ENCODE measurements at places on chromosomes 13 and 19.

GRCh38 chr13:48188131-48188530 lies 44.9 kb upstream of the ITM2B start:
- no peak for DNase-seq

- DNase-seq = no peak
Measured at GRCh38 chr13:73833325-73834070, 300.7 kb downstream of the KLF12 start.

- DNase-seq = no peak
Measured at GRCh38 chr19:30719189-30719998, 347.2 kb downstream of the ZNF536 start.

GRCh38 chr13:80870186-80870585 lies 529.3 kb upstream of the SPRY2 start:
- no peak for DNase-seq

DNA sequence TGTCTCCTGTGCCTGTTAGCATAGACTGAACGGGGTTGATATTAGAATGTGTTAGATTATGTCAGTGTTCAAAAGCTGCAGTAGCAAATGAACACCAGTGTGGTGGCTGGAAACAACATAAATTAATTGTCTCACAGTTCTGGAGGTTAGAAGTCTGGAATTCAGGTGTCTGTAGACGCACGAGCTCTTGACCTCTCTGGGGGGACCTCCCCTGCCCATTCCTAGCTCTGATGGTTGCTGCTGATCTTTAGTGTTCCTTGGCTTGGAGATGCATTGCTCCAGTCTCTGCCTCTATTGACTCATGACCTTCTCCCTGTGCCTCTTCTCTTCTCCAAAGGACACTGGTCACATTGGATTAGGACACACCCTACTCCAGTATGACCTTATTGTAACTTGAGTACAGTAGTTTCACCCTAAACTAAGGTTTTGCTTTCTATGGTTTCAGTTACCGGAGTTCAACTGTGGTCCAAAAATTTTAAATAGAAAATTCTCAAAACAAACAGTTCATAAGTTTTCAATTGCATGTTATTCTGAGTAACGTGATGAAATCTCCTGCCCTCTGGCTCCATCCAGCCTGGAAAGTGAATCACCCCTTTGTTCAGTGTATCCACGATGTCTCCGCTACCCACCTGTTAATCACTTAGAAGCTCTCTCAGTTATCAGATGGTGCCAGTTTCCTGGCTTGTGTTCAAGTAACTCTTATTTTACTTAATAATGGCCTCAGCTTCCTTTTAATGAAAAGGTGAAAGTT lies 273.2 kb downstream of the MYO16 start:
- no peak for DNase-seq

DNA sequence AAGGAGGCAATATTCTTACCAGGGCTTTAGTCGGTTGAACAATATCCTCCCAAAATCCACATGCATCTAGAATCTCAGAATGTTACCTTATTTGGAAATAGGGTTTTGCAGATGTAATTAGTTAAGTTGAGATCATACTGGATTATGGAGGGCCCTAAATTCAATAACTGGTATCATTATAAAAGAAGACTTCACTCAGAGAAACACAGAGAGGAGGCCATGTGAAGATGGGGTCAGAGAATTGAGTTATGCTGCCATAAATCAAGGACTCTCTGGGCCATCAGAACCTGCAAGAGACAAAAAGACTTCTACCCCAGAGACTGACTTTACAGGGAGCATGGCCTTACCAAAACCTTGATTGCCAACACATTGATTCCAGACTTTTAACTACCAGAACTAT lies 1611.1 kb downstream of the SLITRK5 start:
- no peak for DNase-seq

DNA sequence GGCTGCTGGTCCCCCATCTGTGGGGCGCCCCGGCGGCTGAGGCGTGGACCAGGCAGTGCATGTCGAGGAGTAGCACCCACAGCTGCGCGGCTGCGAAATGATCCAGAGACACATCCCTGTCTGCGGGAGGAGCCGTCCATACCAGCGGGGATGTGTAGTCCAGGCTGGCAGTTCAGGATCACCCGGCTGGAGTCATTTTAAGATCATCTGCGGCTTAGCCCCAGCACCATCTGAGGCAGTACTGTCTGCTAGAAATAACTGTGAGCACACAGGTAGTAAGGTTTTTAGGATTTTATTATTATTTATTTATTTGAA lies 3.1 kb downstream of the ADAT3 start:
- no peak for DNase-seq

DNA sequence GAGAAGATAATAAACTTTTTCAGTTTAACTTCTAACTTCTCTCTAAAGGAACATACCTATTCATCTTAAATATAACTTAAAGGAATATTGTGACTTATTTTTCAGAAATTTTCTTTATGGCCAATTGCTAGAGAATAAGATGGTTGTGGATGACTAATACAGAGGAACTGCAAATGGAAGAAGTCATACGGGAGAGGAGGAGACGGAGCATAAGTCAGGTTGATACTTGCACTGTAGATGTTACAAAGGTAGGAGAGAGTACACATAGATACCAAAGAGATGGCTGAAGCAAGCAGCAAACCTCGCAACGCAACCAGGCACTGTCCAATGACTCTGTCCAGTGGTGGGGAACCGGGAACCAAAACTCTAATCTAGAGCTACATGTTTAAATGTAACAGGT lies 963.4 kb downstream of the PCDH9 start:
- DNase-seq = no peak

GRCh38 chr19:53892301-53892980 lies 10.4 kb downstream of the PRKCG start:
- no peak for DNase-seq

- DNase-seq = no peak
Measured at GRCh38 chr19:12660980-12661379, 5.6 kb downstream of the MAN2B1 start.

DNA sequence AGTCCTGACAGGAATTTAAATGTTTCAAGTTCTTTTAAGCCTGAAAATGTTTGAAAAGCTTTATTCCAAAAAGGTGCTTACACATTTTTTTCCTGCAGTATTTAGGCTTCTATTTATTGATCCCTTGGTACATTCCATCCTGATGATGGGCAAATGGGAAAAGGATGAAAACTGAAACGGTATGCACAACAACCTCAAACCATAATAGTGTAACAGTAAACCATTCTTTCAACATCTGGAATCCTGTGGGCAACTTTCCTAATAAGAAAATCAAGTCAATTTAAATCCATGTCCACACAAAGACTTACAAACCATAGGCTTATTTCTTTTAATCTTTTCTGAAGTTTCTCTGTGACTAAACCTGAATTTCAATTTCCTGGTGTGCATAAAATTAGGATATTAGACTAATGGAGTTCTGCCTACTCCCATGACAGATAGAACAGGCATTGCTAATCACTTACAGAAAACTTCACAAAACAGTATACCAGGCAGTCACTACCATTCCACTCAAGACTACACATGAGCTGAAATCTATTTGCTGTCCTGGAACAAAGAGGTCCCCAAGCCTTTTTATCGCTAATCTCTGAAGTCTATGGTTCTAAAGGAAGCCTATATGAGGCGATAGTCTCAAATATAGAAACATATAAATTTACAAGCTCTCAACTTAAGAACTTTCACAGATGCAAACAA lies 103.3 kb downstream of the DLEU7 start:
- no peak for DNase-seq

GRCh38 chr13:27772651-27773425 lies 19.4 kb upstream of the GSX1 start:
- no peak for DNase-seq

DNA sequence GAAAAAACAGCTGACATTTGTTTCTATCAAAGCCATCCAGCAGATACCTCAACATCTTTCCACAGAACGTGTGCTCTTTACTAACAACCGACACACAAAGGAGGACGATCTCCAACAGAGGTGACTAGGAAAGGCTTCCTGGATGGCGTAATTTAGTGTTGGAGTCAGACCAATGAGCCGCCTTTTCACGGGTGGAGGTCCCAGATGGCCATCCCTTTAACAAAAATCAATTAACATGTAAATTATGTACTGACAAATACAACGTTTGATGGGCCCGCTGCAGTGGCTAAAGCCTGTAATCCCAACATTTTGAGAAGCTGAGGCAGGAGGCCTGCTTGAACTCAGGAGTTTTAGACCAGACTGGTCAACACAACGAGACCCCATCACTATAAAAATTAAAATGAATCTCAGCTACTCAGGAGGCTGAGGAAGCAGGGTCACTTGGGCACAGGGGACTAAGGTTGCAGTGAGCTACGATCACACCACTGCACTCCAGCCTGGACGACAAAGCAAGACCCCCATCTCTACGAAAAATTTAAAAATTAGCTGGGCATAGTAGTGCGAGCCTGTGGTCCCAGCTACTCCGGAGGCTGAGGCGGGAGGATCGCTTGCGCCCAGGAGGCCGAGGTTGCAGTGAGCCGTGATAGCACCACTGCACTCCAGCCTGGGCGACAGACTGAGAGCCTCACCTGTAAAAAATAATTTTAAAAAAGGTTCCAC lies 1.2 kb upstream of the DPY19L3 start:
- no peak for DNase-seq

DNA sequence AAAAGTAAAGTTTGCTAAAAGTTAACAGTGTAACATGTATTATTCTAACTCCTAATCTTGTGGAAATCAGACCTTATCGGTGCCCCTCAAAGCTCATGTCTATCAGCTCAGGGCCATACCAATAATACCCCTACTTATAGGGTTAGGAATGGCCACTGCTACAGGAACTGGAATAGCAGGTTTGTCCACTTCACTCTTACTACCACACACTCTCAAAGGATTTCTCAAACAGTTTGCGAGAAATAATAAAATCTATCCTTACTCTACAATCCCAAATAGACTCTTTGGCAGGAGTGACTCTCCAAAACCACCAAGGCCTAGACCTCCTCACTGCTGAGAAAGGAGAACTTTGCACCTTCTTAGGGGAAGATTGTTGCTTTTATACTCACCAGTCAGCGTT lies 1677.7 kb downstream of the OLFM4 start:
- no peak for DNase-seq

DNA sequence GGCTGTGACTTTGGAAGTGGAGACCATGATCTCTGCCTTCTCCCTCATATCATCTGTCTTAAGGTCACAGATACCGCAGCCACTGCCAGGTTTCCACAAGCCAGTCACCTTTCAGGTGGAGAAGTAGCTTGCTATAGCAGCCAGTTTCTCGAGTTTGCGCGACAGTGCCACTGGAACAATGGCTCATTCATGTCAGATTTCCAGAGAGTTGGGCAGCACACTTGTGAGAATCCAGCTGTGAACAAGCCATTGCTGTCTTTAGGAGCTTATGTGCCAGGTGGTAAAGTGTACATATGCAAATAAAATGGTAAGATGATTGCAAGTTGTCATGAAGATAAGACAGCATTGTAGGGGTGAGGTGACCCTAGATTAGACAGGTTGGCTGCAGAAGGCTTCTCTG lies 22.3 kb downstream of the GARRE1 start:
- no peak for DNase-seq

GRCh38 chr13:52892925-52893324 lies 44.5 kb upstream of the PCDH8 start:
- DNase-seq = no peak

- DNase-seq = no peak
Measured at GRCh38 chr19:46782355-46783019, 5.9 kb downstream of the SLC1A5 start.

DNA sequence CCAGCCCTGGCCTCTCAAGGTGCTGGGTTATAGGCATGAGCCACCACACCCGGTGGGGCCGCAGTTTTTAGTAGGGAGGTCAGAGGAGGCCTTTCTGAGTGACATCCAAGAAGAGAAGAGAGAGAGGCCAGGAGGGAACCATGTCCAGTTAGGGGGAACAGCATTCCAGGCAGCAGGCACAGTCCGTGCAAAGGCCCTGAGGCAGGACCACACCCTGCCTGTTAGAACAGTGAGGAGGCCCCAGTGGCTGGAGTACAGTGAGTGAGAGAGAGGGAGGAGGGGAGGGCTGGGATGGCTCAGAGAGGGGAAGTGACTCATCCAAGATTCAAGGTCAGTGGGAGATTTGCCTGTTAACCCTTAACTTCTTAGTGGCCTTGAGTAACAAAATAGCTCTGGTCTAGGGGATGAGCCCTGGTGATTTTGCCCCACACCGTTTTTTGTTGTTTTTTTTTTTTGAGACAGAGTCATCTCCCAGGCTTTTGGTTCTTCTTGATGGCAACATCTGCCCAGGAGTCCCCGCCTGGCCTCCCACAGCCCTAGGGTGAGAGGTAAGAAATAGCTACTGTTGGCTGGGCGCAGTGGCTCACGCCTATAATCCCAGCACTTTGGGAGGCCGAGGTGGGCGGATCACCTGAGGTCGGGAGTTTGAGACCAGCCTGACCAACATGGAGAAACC lies 2.7 kb upstream of the PLIN3 start:
- DNase-seq = no peak

GRCh38 chr13:109647053-109647452 lies 139.3 kb downstream of the IRS2 start:
- DNase-seq = no peak

- DNase-seq = no peak
Measured at GRCh38 chr13:21033856-21034602, 27.4 kb downstream of the LATS2 start.

DNA sequence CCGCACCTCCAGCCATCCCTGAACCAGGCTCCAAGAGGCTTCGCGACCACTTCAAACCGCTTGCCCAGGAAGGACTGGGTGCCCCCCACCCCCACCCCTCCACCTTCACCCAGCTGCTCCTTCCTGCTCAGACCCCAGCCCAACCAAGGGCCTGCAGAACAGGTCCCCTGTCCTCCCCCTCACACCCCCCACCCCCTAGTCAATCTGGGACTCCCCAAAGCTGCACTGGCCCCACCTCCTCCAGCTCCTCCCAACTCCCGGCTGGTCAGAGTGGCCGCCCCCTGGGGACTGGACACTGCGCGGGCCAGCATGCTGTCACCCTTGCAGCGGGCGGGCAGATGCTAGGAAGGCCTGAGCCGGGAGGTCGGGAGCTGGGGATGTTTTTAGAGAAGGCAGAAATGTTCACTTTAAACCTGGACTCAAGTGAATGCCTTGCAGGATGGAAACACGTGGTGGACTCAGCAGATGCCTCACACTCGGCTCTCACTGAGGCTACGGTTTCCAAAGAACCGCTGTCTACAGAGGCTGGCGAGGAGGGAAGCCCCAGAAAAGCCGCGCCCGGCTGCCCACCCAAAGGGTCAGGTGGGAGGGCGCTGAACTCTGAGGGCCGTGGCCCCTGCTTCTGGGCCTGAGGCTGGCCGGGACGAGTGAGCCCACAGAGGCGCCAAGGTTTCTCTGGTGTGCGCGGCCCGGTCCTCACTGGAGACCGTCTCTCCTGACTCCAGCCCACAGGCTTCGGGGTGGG lies 8.0 kb downstream of the RPL36 start:
- no peak for DNase-seq

- DNase-seq = no peak
Measured at GRCh38 chr19:22604571-22605274, 29.4 kb upstream of the ZNF492 start.

GRCh38 chr19:53771144-53771543 lies 53.0 kb downstream of the NLRP12 start:
- no peak for DNase-seq

DNA sequence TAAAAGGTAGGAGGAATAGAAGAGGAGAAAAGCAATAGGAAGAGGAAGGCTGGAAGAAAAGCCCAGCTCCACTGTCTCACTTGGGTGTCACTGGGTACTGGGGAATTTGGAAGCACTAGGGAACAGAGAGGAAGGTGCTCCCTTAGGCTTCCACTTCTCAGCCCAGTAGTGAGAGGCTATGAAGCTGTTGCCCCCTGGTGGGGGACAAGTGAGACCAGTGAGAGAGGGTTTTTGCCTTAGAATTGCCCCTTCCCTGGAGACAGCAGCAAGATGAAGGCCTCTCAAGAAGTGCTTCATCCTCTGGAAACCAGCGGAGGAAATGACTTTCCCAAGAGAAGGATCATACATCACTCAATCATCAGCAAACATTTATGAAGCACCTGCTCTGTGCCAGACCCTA lies 4.7 kb upstream of the ZNF606 start:
- DNase-seq = no peak
